ENCODE measurements at places on chromosomes 3 and 15.

GRCh38 chr3:35079403-35079802 is 559.9 kb upstream of the ARPP21 start:
- no peak for DNase-seq

DNA sequence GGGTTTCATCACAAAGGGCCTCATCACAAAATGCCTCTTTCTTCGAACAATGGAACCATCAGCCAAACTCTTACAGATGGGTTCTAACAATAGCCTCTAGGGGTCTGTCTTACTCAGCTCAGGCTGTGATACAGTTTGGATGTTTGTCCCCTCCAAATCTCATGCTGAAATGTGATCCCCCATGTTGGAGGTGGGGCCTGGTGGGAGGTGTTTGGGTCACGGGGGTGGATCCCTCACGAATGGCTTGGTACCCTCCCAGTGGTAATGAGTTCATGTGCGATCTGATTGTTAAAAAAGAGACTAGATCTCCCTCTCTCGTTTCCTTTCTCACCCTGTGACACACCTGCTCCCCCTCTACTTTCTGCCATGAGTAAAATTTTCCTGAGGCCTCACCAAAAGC is 47.9 kb upstream of the LIPC start:
- no peak for DNase-seq

- DNase-seq, result no peak
Observed at GRCh38 chr3:45819543-45819942, 22.4 kb downstream of the LZTFL1 start.

GRCh38 chr3:143291836-143292447 is 172.4 kb downstream of the CHST2 start:
- no peak for DNase-seq

GRCh38 chr3:50317300-50317699 is 5.2 kb downstream of the HYAL2 start:
- no peak for DNase-seq

DNA sequence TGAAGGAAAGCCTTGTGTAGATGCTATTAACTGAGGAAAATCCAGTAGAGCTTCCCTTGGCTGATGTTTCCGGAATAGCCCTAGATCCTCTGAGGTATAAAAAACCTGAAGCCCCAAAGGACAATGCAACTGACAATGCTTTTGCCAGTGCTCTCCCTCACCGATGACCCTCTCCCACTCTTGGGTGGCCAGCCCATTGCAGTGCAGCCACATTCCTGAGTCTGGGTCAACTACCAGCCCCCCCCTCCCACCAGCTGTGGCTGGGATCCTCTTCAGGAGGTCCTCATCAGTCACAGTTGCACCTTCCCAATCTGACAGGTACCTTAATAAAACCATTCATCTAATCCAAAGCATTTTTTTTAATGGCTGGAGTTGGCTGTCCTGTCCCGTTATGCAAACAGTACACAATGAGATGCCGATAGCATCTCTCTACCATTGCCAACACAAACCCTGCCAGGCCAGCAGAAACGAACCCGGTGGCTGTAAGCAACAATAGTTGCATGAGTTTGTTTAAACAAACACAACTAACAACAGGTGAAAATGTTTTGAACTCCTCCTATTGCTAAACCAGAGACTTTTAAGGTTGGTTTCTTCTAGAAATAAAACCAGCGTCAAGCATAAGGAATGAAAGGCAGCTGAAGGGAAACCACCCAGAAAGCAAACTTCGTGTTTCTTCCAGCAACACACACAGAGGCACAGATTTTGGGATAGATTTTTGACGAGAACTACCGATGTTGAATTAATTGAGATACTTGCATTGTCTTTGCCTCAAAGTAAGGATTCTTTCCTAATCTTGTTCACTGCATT is 128.3 kb upstream of the ARHGEF3 start:
- DNase-seq, result no peak
